ENCODE measurements at places on chromosomes 2 and 18.

DNA sequence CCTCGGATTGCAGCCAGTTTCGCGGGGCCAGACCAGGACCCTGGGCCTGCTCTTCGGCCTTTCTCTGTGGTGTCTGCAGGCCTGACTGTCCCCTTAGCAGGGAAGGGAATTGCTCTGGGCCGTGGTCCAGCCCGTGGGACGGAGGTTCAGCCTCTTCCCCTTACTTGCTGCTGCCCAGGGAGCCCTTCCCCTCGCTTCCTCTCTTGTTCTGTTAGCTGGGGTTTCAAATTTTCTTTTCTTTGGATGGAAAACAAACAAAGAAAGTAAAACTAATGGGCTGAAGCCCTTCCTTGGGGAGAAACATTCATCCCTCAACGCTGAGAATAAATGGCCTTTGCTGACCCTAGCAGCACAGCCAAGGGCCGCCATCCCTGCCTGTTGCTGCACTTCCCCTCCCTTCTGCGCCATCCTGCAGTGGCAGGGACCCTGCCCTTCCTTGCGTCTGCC, 52.4 kb downstream of the ASAP2 start:
- no peak for DNase-seq

- DNase-seq, result no peak
Observed at GRCh38 chr18:853471-853870, 41.4 kb upstream of the YES1 start.

- DNase-seq, result no peak
Observed at GRCh38 chr2:204437408-204437807, 107.9 kb upstream of the PARD3B start.

DNA sequence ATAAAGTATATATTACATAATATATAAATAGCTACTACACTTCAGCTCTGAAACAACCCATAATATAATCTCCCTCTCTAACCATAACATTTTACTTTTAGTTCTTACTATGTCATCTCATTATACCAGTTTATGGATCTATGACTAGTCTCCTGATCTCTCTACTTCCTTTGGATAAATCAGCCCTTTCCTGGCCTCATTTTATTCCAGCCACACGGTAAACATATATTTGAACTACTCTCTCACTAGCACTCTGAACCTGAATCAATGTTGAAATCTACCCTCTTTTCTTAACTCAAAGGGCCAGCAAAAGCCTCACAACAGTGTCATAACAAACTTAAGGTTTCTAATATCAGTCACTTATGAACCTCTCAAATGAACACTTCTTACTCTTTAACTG, 62.6 kb downstream of the BAZ2B start:
- no peak for DNase-seq

Measured in RKO (cell line).